ENCODE measurements at places on chromosomes 3 and 15. TPM values are rescaled to one million over a fixed set of nuclear protein-coding genes. Genes with fewer than 3 reads are reported as not detected.
A peak's percentile ranks its signal among the peaks of the same experiment; 100 is the strongest.

- no peak for DNase-seq
Observed at GRCh38 chr3:9966841-9967240, 14.6 kb upstream of the PRRT3 start.

Gene C3orf33
- 2.6 TPM for total RNA-seq

- DNase-seq: peak; percentile 21
Observed at GRCh38 chr3:183116025-183116614, 16.8 kb upstream of the MCCC1 start.

- no peak for DNase-seq
Observed at GRCh38 chr3:191753196-191753595, 292.2 kb downstream of the PYDC2 start.

Gene MYZAP
- total RNA-seq: 2.4 TPM

- DNase-seq: no peak
Observed at GRCh38 chr3:73621388-73621787, 3.4 kb downstream of the PDZRN3 start.

Gene P2RY13
- not detected for total RNA-seq

DNA sequence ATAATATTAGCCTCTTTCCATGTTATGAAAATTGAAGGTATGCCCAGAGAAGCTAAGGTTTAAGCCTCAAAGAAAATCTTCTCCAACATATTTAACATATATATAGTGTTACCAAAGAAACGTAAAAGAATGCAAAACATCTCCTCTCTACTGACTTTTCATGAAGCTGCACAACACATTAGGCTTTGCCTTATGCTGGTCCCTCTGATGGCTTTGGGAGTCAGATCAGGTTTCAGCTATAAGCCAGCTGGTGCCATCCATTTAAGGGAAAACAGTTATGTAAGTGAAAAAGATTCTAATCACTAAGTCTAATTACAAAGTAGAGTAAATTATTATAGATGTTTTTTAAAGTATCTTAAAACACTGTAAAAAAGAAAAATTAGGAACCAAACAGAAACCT, 410.5 kb downstream of the LSAMP start:
- no peak for DNase-seq

DNA sequence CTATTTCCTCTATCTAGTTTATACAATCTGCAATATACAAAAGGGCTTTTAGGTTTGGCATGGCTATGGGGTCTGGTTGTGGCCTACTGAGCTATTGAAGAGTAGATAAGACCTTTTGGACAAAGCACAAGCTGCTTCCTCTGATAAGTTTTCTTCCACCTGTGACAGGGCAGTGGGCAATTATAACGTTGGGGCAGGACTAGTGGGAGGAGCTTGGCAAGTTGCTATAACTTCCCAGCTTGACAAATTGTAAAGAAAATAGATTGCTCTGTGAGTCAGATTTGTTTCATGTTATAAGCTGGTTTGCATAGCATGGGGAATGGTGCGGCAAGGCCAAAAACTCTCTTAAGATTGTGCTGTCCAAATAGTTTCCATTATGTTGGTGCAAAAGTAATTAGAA, 64.9 kb downstream of the SLC7A14 start:
- DNase-seq: no peak

Gene ATP10A
- total RNA-seq: 1.8 TPM

DNA sequence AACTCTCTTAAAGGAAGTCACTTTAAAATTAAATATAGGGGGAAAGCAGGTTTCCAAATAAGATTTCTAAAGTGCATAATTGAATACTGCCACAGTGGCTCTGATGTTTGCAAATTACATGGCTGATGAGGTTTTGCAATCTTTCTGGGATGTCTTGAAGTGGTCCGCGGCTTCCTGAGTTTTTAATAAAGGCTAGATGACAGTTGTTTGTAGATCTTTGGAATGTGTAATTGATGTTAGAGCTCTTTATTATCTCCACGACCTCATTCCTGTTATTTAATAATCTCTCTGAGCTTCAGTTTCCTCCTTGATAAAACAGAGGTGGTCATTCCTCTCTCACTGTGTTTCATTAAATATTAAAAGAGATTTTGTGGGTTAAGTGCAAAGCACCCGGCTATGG, 27.0 kb upstream of the CEMIP start:
- DNase-seq: no peak

DNA sequence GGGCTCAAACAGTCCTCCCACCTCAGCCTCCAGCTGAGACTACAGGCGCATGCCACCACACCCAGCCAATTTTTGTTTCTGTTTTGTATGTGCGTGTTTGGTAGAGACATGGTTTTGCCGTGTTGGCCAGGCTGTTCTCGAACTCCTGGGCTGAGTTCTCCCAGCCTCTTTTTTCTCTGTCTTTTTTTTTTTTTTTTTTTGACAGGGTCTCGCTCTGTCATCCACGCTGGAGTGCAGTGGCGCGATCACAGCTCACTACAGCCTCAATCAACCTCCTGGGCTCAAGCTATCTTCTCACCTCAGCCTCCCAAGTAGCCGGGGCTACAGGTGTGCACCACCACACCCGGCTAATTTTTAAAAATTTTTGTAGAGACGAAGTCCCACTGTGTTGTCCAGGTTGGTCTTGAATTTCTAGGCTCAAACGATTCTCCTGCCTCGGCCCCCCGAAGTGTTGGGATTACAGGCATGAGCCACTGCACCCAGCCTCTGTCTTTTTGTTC, 867 bp upstream of the DCAF1 start:
- DNase-seq: no peak

Gene SLC12A6
- total RNA-seq: 28.8 TPM

DNA sequence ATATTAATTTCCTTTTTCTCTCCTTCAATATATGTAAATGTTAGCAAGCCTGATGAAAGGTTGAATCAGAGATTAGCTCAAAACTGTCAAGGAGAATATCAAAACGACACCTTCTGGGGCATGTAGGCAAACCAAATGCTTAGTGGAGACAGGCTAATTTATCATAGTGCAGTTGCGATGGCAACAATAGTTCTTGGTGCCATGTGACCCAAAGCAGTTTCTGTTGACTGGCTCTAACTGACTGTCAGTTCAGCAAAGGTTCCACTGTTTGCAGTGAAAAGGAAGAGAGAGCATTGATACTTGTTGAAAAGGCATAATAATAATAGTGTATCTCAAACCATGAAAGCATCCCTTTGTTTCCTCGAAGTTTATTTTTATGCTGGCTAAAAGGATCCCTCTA, 513.9 kb downstream of the NLGN1 start:
- no peak for DNase-seq

DNA sequence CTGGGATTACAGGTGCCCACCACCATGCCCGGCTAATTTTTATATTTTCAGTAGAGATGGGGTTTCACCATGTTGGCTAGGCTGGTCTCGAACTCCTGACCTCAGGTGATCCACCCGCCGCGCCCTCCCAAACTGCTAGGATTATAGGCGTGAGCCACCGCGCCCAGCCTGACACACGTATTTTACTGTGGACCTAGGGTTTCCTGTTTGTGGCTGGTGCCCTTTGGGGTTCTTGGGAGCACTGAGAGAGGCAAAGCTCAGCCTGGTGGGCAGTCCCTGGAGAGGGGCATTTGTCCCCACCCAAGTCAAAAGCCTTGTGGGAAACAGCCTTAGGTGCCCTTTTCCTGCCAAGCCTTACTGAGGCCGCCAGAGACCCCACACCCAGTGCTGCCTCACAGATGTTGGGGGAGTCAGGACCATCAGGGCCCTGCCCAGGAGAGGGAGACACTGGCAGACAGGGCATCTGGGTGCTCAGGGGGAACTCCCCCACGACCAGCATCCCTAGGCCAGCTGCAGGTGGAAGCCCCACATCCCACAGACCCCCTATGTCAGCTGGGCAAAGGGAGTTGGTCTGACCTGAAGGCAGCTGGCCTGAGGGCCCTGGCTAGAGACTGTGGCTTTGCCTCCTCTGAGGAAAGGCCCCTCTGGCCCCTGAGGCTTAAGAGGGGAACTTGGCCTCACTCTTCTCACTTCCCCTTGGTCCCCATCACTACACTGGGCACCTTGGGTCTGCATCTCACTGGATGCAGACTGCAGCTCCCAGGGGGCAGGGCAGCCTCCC, 35.1 kb downstream of the DNAH1 start:
- no peak for DNase-seq

DNA sequence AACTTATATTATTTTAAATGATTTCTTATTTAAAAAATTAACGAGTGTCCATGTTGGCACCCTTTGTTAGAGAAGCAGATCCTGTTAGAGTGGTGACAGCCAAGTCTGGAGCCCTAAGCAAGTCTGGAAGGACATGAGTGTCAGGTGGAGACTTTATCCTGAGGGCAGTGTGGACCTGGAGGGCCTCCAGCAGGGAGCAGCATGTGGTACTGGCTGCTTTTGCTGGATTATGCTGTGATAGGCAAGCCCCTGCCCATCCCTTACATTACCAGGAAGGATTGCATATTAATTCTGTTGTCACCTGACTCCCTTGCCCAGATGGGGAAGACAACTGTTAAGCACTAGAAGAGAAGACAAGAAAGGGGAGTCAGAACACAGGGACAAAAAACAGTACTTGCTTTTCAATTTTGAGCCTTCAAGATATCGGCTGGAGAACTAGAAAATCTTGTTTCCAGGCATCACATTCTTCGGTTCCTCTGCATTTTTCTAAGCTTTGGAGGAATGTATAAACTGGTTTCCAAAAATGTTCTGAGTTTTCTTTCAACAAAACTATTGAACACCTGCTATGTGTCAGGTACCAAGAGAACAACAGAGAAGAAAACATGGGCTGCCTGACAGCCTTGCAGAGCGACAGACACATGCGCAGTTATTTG, 22.7 kb downstream of the ZNF860 start:
- DNase-seq: peak; percentile 44

Gene SLC9C1
- not detected for total RNA-seq

Gene SCAP
- 55.0 TPM for total RNA-seq

- no peak for DNase-seq
Observed at GRCh38 chr15:99006146-99006545, 1.4 kb downstream of the PGPEP1L start.

Gene GP5
- under 0.01 TPM for total RNA-seq

DNA sequence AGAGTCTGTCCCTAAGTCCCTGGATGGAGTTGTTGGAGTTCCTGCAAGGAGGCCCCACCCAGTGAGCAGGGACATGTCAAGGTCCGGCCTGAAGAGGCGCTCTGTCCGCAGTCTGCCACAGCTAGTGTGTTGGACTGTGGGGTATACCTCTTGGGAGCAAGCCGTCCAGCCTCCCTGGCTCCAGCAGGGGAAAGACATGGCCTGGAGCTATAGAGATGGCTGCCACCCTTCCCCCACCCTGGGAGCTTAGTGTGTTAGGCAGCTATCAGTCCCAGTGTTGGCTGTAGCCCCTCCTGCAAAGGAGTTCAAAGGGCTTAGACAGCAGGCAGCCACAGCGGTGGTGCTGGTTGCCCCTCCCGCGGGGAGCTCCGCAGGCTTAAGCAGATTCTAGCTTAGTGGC, 20.3 kb downstream of the IMPG2 start:
- DNase-seq: no peak

DNA sequence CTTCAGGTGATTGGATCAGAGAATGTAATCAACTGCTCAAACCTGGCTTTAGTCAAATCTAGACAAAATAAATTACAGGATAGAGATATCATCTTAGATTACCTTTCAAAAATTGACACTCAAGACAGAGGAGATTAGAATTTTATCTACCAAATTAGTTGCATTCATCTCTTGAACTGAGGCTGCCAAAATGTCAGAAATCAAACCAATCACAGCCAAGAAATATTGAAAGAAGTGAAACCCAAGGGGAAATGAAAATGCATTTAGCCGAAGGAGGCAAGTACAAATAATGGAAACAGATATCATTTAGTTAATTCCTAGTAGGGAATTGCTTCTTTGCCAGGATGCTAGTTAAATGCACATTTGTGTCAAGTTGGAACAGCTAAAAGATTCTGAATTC, 261.1 kb upstream of the PDZRN3 start:
- no peak for DNase-seq

- DNase-seq: no peak
Observed at GRCh38 chr15:95596496-95596895, 734.0 kb upstream of the NR2F2 start.

- DNase-seq: no peak
Observed at GRCh38 chr3:57673156-57673555, 19.7 kb downstream of the DENND6A start.

GRCh38 chr15:95931619-95932018, 398.9 kb upstream of the NR2F2 start:
- no peak for DNase-seq

DNA sequence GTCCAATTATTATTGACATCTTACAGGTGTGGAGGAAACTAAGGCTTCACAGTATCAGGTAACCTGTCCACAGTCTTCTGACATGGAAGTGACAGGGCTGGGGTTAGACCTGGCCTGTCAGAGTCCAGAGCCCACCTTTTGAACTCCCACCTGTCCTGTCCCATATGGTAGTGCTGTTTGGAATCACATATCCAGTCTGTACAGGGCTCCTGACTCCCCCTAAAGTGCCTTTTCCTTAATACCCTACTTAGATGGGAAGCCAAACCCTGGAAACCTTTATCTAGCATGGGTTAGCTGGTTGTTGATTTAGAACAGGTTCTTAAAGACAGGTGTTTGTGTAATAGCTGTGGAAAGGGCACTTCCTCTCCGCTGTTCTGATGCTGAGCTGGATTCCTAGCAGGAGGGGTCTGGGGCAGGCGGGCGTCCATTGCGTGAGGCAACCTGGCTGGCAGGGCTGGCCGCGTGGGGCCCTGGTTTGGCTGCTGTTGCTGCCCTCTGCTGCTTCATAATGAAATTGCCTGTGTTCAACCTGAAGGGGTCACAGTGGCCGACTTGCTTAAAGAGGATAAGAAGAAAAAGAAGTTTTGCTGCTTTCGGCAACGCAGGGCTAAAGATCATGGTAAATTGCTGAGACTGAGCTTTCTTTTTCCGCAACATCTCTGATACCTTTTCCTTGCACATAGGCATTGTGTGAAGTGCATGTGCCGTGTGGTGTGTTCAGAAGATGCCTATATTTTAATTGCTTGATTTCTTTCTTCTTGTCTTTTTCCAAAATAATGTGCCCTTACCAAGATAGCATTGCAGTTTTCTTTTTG, 136.2 kb downstream of the CHDH start:
- peak; percentile 52 for DNase-seq

DNA sequence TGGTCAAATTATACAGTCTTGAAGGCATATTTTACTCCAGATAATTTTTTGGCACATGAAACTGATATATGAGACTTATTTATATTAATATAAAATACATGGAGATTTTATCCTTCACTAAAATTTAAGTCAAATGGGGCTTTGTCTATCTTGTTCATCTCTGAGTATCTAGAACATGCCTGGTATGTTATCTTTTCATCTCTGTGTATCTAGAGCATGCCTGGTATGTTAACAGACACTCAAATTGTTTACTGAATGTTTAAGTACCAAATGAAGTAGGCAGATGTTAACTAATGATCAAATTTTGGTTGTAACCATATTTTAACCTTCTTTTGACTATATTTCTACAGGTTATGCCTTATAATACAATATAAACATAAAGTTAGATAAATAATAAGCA, 7.7 kb downstream of the GTF2A2 start:
- no peak for DNase-seq

- no peak for DNase-seq
Observed at GRCh38 chr3:30628901-30629590, 22.6 kb downstream of the TGFBR2 start.

GRCh38 chr3:179181021-179181472, 32.9 kb downstream of the PIK3CA start:
- DNase-seq: peak; percentile 51

- DNase-seq: no peak
Observed at GRCh38 chr15:40984406-40984805, 31.1 kb downstream of the CHAC1 start.

Gene SLC6A1
- total RNA-seq: not detected

- DNase-seq: no peak
Observed at GRCh38 chr3:53478166-53478830, 16.1 kb upstream of the CACNA1D start.

Gene CHDH
- under 0.01 TPM for total RNA-seq

- DNase-seq: no peak
Observed at GRCh38 chr3:192825216-192825615, 92.4 kb downstream of the MB21D2 start.

Data from bronchial epithelial cell (primary cell).